CD4-positive, alpha-beta T cell treated with Interleukin-6 for 4 hours (primary cell): ENCODE measurements at places on chromosomes 2 and 18.

- no peak for DNase-seq
These were observed 54.5 kb downstream of the ARHGAP28 start for GRCh38 chr18:6784046-6784445.

DNA sequence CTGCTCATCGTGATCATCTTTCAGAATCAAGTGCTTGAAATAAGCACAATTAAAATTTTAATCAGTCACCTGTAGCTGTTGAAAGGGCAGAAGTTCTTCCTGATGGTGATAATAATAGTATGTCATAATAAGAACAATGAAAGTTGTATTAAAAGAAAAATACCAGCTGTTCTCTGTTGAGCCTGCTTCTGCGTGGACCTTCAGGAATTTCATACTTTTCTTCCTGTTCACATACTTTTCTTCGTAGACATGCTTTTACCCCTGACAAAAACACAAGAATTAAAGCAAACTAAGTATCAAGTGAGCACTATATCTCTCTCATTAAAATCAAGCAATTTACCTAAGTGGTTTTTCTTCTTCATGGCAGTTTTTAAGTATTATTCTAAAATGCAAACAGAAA is 79.2 kb downstream of the BARD1 start:
- no peak for DNase-seq

- no peak for DNase-seq
These were observed 2.0 kb downstream of the HOXD3 start for GRCh38 chr2:176158855-176159662.

DNA sequence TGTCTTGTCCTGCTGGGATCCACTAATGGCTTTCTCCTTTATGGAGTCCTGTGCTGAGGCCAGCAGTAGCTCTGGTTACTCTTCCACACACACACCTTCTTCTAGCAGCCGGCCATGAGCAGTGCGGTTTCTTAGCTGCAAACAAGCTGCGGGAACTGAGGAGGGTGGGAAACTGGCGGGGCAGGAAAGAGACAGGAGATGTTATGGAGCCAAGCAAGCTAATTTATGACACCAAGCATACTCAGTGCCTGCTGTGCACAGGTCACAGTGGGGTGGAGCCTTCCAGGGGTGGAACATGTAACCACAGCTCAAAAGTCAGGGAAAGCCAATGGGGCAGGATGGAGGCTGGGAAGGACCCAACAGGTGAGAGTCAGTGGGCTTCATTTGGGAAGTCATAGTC is 180.8 kb downstream of the FAM210A start:
- DNase-seq = no peak

GRCh38 chr2:156719036-156719435 is 282.9 kb downstream of the GPD2 start:
- DNase-seq = no peak

GRCh38 chr18:79587779-79588635 is 91.6 kb upstream of the CTDP1 start:
- DNase-seq = no peak

DNA sequence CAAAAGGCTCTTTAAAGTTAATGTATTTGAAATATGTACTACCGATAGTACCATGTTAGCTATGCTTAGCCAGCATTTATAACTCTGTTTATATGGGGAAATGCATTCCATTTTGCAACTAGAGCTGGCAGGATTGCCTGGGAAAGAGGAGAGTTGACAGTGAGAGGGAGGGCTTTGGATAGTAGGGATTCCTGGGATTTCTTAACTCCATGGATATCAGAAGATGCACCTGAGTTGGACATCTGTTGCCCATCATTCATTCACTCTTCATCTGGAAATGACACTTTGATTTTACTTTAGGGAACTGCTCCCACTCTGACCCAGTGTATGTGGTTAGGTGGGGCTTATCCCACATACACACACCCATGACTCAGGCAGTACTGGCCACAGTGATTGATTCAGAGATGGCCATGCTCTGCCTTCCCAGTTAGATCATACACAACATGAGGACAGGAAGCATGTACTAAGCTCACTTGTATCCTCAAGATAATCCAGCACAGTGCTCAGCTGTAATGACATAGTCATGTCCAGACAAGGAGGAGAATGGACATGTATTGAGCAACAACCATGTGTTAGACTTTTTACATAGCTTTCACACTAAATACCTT is 248.8 kb downstream of the MREG start:
- no peak for DNase-seq

- DNase-seq = no peak
These were observed 441.2 kb upstream of the DSEL start for GRCh38 chr18:67957684-67958083.

DNA sequence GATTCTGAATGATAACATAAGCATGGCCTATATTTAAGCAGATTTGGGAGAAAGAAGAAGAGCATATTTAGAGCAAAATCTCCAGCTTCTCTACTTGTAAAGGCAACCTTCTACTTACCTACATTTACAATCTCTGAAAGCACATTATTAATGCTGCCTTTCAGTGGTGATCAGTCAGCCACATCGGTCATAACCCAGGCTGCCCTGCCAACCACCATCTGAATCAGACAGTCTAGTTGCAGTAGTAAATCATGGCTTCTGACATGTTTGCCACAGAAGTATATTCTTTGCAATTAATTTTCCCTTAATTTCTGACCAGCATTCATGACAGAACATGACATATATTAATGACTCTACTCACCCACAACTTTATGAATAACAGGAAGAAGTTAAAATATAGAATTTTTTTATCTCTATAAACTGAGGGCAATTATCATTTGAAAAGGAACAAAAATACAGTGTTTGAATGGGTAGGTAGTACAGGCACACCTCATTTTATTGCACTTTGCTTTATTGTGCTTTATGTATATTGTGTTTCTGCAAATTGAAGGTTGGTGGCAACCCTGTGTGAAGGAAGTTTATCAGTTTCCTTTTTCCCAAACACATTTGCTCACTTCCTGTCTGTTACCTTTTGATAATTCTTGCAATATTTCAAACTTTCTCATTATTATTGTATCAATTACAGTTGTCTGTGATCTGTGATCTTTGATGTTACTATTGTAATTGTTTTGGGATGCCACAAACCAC is 531.6 kb upstream of the CHAC2 start:
- no peak for DNase-seq

- DNase-seq = no peak
These were observed 413.7 kb upstream of the RGPD4 start for GRCh38 chr2:107412981-107413380.

GRCh38 chr2:231370749-231371429 is 24.6 kb upstream of the B3GNT7 start:
- DNase-seq = no peak

GRCh38 chr2:25819597-25820039 is 58.7 kb downstream of the ASXL2 start:
- no peak for DNase-seq

DNA sequence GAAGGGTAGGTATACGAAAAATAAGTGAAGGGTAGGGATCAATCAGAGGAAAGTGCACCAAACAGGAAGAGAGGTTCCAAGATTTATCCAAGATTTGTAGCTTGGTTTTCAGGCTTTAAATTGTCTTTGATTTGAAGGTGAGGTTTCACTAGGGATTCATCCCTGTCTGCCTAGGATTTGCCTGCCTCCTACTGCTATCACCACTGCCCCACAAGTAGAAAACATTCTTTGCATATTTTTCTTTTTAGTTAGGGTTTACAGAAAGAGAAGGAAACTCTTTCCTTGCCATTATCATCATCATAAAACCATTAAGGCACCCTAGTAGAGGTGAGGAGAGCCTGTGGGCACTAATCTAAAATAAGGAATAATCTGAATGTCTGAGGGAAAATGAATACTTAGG is 45.8 kb upstream of the TANC1 start:
- DNase-seq = no peak

- no peak for DNase-seq
These were observed 337.8 kb upstream of the CDH2 start for GRCh38 chr18:28514699-28515098.

DNA sequence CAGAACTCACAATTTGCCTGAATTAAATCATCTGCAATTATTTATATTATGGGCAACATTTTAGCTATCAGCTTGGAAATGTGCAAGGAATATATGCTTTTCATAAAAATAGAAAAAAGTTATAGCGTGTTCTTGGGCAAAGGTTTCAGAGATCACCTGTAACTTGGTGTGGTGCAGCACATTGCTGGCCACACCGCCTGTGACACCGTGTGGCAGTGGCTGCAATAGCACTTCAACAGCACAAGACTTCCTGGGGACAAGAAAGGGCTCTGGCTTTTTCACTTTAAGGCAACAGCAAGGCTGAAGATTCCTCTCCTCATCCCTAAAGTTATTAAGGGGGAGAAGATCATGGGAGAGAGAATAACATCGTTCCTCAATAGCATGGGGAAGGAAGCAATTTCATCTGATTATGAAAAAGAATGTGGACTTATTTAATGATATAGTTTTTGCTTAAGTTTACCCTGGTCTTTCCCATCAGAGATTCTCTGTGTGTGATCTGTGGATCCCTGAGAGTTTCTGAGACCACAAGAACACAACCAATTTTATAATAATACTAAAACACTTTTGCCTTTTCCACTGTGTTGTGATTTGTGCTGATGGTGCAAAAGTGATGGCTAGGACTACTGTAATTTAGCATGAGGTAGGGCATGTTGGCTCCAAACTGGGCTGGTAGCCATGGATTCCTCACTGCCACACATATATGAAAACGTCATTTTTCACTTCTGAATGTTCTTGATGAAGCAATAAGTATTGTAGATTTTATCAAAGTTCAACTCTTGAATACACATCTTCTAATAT is 15.0 kb upstream of the SERPINB3 start:
- no peak for DNase-seq

GRCh38 chr2:102442967-102443828 is 20.2 kb downstream of the IL18RAP start:
- peak; percentile 64 for DNase-seq

DNA sequence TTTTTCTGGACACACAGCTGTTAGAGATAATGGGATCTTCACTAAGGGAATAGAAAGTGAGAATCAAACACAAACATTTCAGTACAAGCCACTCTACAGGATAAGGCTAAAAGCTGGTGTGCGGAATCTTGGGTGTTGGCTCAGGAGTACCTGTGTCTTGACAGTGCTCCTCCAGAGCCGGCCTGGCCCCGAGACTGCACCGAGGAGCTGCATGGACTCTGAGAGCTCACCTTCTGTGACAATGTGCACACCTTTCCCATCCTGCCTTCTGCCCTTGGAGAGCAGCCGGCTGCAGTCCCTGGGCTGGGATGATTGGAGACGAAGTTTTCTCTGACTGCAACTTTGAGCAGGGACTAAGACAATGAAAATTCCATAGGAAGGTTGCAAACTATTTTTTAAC is 89.1 kb downstream of the TMEM182 start:
- no peak for DNase-seq

- no peak for DNase-seq
These were observed 175.5 kb upstream of the FOSL2 start for GRCh38 chr2:28217042-28217740.

DNA sequence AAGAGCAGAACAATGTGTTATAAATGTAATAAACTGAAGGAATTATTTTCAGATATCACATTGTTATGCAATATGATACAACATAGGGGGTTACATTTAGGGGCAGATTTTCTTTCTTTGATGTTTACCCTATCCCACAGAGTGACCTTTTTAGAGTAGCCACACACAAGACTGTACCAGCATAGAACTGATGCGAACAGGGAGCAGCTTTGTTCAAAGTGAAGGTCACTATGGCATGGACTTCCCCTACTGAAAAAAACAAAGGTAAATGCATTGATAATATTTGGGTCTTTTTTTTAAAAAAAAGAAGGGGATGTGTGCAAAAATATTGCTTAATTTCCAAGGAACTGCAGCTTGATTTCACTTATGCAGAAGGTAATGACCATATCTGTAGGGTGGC is 1354.9 kb downstream of the SUCLG1 start:
- no peak for DNase-seq

GRCh38 chr2:129731907-129732629 is 247.4 kb upstream of the RAB6C start:
- no peak for DNase-seq

DNA sequence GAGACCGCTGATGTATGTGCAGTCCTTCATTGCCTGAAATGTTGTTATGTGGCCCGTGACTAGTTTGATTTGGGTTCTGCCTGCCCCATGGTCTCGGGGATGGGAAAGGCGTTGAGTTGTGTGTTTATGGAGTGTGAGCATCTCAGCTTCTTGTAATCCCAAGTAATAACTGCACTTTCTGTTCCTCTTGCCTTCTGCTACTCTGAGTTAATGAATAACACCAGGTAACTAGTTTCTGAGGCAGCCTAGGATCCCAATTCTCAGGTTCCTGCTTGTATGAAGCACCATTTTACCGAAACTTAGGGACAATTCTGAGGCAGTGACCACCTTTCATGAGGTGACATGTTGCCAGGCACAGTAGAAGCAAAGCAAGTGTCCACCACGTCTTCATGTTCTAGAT is 170.0 kb downstream of the ALK start:
- DNase-seq = no peak

GRCh38 chr2:48398285-48399002 is 131.5 kb upstream of the STON1 start:
- DNase-seq = no peak

- no peak for DNase-seq
These were observed 3.7 kb upstream of the ALPK2 start for GRCh38 chr18:58632552-58632951.

DNA sequence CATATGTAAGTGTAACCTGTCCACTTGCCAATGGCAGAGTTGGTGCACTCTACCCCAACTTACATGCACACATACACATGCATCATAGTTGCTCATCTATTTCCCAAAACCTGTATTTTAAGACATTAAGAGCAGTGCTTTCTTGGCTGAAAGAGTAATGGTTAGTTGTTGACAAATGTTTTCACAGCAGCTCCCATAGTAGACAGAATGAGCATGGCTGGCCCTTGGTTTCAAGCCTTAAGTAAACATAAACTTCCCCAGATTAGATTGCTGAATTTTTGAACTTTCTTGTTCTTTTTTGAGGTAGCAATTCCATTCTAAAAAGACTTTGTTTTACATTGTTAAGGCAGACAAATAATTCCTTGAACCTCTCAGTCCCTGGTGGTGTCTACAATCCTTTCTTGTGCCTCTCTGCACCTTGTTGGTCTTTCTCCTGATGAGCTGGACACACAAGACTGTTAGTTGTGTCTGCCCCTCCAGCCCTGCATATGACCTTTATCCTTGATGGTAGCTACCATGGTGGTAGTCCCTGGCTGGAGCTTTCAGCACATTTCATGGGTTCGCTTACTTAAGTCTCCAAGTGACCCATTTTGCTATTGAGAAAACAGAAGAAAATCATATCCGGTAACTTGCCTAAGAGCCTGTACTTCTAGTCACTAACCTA is 580.1 kb upstream of the ID2 start:
- DNase-seq = no peak

DNA sequence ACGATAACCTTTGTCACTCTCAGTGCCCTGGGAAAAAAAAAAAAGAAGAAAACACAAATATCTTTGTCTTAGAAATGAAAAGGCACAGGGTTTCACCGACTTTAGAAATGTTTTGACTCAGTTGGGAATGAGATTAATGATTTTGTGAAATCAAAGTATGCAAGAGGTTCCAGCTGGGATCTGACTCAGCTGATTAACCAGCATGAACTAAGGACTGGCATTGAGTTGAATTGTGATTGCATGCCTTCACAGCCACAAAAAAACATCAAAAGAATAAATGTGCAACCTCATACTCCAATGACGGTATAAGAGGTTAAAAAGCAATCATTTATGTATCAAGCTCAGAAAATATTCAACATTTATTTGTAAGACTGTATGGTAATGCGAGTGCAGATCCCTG is 566.6 kb upstream of the DSEL start:
- DNase-seq = no peak
